ENCODE measurements at places on chromosomes 7 and 10.

- peak; percentile 21 for DNase-seq
These were observed 777 bp downstream of the RUNDC3B start for GRCh38 chr7:87628780-87629569.

- DNase-seq: no peak
These were observed 79.5 kb downstream of the PIP4K2A start for GRCh38 chr10:22634606-22635459.

DNA sequence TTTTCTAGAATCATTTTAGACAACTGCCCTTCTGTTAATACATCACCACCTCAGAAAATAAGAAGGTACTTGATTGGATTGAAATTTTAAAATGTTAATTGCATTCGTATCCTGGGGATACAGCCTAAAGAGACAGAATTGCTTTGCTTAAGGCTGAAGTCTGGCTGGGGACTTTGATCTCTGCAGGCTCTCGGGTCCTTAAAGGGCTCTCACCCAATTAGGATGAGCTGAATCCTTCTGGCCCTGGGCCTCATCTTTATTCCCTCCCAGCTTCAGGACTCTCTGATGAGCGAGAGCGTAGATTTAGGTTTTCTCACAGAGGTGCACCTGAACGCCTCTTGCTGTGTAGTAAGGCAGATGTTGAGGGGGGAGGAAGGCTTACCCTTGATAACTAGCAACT, 475.3 kb upstream of the C7orf33 start:
- no peak for DNase-seq

DNA sequence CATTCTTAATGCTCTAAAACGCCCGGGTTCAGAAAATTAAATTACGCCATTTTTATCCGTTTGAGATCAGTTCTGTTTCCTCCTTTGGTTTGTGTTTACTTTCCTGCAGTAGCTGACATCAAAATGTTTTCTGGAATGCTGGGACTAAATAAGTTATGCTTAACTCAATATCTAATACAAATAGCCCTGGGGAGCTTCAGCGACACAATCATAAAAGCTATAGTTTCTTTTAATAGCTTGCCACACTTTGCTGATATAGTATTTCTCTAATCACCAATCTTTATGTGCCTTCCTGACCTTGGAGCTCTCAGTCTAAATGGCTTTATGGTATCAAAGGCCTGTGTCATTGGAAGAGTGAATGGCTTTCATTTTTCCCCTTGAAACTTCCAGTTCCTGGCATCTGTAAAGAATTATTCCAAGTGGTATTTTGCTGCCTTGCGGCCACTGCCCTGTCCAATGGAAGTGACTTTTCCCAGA, 202.7 kb downstream of the HDAC9 start:
- DNase-seq: no peak

DNA sequence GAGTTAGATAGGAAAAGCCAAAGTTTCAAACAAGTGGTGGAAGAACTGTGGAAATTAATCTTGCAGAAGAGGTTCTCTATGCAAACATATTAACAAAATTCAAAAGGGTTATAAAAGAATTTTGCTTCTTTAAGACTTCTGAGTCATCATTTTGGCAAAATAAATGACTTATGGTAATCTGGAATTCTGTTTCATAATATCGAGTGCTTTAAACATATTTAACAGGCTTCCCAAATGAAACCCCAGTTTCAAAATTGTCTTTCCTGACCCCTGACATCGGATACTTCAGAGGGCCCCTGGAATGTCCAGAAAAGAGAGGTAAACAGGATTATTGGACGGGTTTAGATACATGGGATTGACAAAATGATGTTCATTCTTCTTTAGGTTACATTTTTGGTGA, 444.6 kb downstream of the HTR7 start:
- no peak for DNase-seq

- DNase-seq: no peak
These were observed 153.2 kb upstream of the ADCY1 start for GRCh38 chr7:45420843-45421495.

GRCh38 chr7:127807829-127808228, 155.8 kb downstream of the SND1 start:
- no peak for DNase-seq

DNA sequence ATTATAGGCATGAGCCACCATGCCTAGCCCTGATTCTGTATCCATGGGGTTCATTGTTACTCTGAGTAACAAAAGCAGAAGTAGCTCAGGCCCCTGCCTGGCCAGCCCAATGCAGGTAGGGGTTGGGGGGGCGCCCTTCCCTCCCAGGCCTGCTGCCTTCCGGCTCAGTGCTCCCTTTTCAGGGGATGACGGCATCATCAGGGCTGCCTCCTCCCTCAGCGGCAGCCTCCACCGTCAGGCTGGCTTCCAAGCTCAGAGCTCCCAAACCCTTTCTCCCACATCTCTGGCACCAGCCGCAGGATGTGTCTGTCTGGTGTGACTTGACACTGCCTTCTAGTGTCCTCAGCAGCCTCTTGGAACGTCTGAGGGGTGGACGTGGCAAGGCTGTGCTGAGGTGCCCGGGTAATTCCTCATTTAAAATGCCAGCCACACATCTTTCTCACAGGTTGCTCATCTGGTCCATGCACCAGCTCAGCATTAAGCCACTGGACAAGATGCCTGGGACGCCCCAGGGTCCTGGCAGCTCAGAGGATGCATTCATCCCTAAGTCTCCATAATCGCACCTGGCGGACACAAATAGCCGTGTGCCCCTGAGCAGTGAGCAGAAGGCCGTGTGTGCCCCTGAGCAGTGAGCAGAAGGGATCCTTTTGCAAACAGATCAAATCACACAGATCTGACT, 38.2 kb downstream of the PAPOLB start:
- no peak for DNase-seq

- no peak for DNase-seq
These were observed at the start of gene TTYH3 for GRCh38 chr7:2631946-2632732. Gene TTYH3 (plus strand): TSS chr7:2631986. CDS start chr7:2632156, 170 bp downstream.

GRCh38 chr7:70392877-70393435, 739.0 kb upstream of the GALNT17 start:
- no peak for DNase-seq

- DNase-seq: no peak
These were observed 28.4 kb downstream of the JMJD1C start for GRCh38 chr10:63437116-63437949.

- DNase-seq: no peak
These were observed 293.6 kb upstream of the ZMIZ1 start for GRCh38 chr10:78774999-78775711.

- no peak for DNase-seq
These were observed 56.6 kb downstream of the PARD3 start for GRCh38 chr10:34758447-34758996.

Measured in dorsolateral prefrontal cortex (tissue), 122 donors.